Right renal cortex interstitium (tissue), 3 donors: ENCODE measurements at places on chromosomes 7 and 10.

DNA sequence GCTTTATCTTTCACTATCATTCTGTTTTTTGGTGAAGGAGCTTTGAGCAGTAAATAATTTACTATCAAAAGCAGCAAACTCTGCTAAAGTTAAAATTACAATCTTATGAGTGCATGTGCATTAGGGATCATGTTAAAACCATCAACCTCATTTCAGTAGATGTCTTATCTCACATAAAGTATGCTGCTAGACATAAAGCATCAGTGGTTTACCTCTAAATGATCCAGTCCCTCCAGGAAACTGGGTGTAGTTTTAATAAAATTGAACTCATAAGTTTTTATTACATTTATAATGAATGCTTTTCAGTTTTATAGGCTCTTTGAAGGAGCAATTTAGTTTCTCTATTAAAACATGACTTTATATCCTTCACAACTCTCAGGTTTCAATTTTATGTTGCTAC is 108.7 kb downstream of the LRRN3 start:
- no peak for DNase-seq

DNA sequence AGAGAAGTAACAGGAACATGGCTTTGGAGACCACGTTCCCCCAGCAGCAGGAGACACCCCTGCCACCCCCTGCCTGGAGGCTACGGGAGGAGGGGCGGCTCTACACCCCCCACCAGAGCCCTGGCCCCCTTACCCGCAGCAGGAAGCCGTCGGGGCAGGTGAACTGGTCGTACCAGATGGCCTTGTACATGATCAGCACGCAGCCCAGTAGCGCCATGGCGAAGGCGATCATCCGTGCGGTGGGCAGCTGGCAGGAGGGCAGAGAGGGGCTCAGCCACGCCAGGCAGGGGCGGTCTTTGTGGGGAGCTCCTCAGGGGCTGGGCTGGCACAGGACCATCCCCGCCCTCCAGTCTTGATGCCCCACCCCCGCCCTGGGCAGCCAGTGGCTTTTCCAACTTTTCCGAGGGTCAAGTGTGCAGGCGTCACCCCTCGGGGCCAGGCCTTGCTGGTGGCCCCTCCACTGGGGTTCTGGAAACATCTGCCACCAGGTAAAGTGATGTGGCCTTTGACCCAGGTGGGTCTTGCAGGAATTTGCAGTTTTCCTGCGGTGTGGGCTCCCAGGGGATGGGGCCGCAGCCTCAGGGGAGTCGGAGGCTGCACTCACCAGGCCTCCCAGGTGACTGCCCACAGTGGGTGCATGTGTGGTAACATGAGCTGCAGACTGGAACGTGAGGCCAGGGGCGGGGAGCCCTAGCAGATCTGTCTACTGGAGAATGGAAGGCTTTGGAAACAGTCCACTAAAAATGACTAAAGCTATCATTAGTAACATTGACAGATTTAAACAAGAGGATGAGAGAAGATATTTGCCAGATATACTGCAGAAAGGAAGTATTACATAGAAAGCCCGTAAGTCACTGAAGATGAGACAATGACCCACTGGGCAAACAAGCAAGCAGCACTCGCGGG is 9.7 kb downstream of the CALY start:
- DNase-seq, result no peak

DNA sequence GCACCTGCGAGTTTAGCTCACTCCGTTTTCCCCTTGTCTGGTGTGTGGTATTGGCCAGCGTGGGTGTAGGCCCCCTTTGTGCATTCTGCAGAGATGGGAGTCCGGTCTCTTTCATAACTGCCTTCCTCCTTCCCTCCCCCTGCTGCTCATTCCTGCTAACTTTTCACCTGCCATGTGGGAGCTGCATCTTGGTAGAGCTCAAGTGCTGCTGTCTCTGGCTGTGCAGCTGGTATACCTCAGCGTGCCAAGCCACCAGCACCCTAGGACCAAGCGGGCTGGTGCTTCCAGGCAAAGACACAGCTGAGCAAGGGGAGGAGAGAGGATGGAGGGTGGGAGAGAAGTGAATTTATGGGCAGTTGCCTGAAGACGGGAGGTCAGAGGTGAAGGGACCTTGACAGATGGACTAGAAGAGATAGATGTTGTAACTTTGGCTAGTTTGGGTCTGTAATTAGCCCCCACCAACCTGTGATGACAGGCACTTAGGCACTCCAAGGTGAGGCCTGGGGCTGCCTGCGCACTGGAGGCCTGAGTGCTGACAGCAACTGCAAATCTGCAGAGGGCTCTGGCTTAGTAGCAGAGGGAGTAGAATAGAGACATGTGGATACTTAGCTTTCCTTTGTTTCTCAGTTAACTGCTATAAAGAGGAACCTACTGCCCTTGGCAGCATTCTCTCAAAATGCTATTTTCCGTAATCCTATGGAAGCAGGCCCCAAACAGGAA is 148.8 kb upstream of the AGK start:
- DNase-seq, result no peak

DNA sequence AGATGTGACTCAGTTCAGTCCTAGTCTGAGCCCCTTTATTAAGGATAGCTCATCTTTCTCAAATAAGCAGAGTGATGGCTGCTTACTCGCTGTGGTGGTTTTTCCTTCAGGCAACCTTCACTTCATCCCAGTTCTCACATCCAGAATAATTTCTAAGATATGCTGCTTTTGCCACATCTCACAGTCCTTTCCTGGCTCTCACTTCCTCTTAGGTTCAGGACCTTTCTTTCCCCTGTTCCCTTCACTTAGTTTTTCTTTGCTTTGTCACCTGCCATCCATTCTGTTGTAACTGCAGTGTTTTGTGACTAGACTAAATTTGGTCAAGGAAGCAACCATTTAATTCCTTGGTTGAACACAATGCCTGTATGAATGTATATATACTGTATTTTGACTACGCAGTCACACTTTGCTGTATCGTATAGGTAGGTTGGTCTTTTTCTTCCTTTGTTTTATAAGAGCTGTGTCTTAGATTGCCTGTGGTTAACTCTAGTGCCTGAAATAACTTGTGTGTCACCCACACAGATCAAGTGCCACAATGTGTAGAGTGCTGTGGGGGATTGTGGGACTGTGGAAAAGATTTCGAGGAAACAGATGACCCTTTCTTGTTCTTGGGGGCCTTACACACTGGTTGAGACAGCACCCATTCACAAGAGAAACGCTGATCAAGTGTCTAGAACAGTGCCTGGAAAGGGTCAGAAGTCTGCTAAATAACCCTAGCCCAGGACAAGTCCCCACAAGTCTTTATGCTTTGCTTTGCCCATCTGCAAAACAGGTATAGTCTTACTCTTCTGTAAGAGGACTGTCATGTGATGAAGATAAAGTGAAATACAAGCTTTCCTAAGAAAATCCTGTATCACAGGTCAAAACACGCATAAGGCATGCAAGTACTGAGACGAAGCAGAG is 2.6 kb downstream of the ZNF655 start:
- no peak for DNase-seq

GRCh38 chr7:21281193-21281592 is 146.7 kb upstream of the SP4 start:
- DNase-seq, result no peak

DNA sequence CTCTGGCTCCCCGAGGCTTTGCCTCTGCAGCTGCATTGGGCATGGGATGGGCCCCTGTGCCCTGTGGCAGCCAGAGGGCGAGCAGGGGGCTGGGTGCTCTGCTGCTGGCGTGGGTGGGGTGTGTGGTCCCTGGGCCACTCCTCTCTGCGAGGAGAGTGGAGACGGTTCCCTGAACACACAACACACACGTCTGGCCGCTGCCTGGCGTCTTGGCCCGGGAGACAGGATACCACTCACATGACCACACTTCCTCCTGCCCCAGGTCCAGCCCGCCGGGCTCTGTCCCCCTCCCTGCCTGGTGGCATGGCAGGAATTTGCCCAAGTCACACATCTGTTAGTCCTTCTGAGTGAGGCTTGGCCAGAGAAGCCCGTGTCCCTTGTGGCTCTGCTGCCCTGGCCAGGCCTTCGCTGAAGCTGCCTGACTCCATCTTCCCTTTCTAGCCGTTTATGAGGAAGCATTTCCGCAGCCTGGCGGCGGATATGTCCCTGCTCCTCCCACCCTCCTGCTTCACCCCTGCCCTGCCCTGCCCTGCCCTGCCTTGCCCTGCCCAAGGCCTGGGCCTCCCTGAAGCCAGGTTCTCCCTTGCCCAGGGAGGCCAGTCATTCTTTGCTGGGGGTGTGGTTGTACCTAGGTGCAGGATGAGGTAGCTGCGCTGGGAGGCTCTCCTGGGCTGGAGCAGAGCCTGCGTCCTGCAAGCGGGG is 3.0 kb downstream of the BRI3 start:
- DNase-seq, result no peak

DNA sequence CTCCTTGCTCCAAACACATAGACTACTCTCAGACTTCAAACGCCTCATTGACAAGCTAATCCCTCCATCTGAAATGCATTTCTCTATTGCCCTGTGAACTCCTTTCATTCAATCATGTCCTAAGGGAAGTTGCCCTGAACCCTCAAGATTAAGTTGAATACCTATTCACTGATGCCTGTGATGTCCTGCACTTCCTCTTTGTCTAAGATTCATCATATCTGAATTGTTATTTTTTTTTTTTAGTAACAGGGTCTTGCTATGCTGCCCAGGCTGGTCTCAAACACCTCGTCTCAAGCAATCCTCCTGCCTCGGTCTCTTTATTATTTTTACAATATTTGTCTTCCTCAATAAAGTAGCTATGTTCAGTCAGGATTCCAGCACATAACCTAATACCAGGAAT is 3.2 kb downstream of the PSMA2 start:
- DNase-seq, result no peak

DNA sequence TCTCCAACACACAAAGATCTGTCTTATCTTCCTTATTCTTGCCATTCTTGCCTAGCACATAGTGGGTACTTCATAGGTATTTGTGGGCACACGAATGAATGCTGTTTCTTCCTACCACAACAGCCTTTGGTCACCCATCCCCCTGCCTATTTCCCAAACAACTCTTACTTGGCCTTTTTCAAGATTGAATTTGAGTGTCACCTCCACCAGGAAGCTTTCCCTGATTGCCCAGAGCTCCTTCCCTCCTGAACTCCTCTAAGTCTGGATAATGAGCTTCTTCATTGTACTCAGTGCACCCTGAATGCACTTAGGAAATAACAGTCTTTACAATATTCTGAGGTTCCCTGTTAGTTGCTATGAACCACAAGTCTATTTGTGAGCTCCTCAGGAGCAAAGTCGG is 11.6 kb upstream of the PDZD8 start:
- no peak for DNase-seq

- no peak for DNase-seq
Observed at GRCh38 chr10:102927311-102928010, 9.4 kb downstream of the CNNM2 start.

DNA sequence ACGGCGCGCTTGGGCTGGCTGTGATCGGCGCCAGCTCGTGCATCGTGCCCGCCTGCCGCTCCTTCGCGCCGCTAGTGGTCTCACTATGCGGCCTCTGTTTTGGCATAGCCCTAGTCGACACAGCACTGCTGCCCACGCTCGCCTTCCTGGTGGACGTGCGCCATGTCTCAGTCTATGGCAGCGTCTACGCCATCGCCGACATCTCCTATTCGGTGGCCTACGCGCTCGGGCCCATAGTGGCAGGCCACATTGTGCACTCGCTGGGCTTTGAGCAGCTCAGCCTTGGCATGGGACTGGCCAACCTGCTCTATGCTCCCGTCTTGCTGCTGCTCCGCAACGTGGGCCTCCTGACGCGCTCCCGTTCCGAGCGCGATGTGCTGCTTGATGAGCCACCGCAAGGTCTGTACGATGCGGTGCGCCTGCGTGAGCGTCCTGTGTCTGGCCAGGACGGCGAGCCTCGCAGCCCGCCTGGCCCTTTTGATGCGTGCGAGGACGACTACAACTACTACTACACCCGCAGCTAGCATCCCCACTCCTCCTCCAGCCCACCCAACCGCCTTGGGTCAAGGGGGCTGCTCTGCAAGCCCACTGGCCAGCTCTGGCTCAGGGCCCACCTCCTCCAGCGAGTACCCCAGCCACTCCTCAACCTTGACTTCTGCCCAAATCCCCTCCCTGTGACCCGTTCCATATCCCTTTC is 1.9 kb downstream of the SLC18A3 start:
- DNase-seq, result no peak

GRCh38 chr7:30254717-30255063 is 29.7 kb upstream of the ZNRF2 start:
- DNase-seq, result no peak

- no peak for DNase-seq
Observed at GRCh38 chr7:80403686-80404241, 108.1 kb downstream of the GNAT3 start.

- DNase-seq, result no peak
Observed at GRCh38 chr10:32253821-32254220, 93.1 kb downstream of the EPC1 start.

DNA sequence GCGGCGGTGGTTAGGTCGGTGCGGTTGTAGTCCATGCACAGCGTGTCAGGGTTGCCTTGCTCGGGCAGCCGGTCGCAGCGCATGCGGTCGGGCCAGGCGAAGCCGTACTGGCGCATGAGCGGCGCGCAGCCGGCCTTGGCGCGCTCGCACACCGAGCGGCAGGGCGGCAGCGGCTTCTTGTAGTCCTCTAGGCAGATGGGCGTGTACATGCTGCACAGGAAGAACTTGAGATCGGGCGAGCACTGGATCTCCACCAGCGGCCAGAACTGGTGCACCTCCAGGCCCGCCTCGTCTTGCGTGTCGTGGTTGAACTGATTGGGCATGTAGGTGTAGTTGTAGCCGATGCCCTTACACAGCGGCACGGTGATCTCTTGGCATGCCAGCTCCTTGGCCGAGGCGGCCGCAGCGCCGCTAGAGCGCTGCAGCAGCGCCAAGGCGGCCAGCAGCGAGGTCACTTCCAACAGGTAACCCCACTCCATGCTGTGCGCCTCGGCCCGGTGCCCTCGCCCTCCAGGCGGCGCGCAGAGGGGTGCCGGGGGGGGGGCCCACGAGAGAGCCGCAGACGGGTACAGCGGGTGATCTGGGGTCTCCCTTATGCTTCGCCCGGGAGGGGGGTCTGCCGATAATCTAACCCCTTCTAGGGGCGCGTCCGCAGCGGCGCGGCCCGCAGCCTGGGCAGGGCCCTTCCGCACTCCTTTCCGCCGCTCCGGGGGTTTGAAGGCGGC is 983 bp downstream of the FZD8 start:
- DNase-seq, result no peak

DNA sequence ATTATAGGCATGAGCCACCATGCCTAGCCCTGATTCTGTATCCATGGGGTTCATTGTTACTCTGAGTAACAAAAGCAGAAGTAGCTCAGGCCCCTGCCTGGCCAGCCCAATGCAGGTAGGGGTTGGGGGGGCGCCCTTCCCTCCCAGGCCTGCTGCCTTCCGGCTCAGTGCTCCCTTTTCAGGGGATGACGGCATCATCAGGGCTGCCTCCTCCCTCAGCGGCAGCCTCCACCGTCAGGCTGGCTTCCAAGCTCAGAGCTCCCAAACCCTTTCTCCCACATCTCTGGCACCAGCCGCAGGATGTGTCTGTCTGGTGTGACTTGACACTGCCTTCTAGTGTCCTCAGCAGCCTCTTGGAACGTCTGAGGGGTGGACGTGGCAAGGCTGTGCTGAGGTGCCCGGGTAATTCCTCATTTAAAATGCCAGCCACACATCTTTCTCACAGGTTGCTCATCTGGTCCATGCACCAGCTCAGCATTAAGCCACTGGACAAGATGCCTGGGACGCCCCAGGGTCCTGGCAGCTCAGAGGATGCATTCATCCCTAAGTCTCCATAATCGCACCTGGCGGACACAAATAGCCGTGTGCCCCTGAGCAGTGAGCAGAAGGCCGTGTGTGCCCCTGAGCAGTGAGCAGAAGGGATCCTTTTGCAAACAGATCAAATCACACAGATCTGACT is 38.2 kb downstream of the PAPOLB start:
- DNase-seq, result no peak
